ENCODE measurements at places on chromosomes 2 and 18.

GRCh38 chr2:150107816-150108215, 379.7 kb downstream of the RND3 start:
- no peak for DNase-seq

- no peak for DNase-seq
These were observed 11.1 kb upstream of the CABYR start for GRCh38 chr18:24127735-24128134.

GRCh38 chr18:75810516-75810915, 383.0 kb upstream of the SMIM21 start:
- DNase-seq, result no peak

DNA sequence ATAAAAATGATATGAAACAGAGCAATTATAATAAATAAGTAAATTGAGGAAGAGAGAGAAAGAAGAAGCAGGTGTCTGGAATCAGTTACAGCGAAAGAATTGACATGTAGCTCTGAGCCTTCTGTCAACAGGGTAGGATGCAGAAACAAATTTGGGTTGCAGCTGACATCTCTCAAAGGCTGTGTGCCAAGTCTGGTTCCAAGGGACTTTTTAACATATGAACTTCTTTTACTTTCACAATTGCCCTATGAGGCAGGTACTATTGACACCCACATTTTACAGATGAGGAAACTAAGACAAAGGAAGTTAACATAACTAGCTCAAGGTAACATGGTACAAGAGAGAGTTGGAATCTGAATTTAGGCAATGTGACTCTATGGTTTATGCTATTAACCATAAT, 260.0 kb downstream of the ASXL3 start:
- no peak for DNase-seq

DNA sequence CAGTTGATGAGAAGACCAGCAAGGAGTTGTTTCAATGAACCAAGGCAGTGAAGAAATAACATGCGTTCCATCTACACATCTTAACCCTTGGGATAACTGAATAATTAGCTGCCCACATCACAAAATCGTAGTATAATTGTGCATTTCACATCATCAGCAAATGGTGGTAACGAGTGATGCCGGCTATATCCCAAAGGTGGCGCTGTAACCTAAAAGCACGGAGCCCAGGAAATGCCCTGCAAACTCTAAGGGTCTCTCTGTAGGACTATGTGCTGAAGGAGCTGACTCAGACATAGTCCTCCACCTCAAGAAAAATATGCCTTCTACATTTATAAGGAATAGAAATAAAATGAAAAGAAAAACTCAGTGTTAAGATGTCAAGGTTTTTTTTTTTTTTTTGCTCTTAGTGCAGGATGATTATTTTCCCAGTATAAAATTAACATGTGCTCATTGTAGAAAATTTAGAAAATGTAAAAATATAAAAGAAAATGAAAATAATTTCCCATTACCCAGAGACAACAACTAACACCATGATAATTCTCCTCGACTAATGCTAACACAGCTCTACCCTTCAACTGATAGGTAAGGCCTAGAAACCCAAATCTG, 23.1 kb upstream of the DSG3 start:
- DNase-seq, result no peak

DNA sequence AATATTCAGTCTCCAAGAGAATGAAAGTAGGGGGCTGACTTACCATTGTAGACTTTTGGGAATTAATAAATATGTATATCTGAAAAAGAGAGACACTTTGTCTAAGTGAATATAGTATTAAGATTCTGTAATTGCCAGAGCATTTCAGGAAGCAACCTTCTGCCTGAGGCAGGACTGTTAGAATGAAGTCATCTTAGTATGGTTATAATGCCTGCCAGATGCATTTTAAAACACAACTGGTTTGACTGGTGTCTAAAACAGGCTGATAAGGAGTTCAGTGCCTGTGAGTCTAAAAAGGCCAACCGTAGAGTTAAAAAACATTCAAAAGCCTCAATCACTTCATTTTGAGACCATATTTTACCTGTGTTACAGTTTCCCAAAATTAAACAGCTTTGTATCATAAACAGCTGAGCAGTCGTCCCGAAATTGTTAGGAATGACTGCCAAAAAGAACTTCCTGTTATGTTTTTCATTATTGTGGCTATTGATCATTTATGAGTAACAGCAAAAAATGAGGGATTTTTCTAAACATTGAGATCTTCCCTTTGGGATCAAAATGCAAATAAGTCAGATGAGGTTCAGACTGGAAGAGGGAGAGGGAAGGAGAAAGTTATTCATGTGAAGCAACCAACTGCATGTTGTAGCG, 443.9 kb downstream of the PID1 start:
- no peak for DNase-seq

DNA sequence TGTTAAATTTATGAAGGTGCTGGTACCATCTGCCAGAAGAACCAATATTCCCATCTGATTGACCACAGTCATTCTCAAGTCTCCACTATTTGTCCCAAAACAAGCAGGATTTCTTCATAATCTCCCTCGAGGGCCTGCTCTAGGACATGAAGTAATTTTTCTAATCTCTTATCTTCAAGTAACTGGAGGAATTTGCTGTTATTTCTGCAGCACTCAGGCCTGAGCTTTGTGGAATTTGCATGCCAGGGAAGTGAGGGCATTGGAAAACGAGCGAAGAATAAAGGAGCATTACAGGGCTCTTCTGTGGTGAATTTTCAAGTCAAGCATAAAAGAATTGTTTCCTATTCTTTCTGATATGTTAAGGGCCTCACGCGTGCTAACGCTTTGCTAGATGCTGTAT, 161.2 kb upstream of the EPAS1 start:
- no peak for DNase-seq

GRCh38 chr2:189265696-189266320, 86.2 kb upstream of the COL5A2 start:
- no peak for DNase-seq

DNA sequence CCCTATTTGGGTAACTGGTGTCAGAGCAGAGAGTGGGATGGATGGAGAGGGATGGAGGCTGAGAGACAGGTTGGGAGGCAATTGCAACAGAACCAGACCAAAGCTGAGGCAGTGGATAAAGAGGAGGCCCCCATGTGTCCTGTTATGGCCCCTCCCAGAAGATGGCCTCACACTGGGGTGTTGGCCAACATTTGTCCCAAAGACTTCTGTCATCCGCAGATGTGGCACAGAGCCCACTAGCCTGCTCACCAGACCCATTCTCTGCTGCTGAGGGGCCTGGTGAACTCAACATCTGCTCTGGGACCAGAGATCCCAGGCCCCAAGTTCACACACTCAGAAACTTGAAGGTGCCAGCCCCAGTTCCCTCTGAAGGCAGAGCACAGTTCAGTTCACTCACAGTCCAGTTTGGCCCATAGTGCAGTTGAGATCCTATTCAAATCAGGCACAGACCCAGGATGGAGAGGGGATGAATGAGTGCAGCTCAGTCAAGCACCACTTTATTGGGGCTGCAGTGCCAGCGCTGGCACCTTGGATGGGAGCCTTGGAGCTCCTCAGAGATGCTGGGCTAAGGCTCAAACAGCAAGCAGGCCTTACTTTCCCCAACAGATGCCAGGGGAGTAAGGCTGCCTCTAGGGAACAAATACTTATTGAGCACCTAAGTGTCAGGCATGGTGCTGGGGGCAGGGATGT, 189.2 kb downstream of the ZBTB7C start:
- no peak for DNase-seq

- DNase-seq, result no peak
These were observed 82.6 kb upstream of the FRZB start for GRCh38 chr2:182949052-182949451.

DNA sequence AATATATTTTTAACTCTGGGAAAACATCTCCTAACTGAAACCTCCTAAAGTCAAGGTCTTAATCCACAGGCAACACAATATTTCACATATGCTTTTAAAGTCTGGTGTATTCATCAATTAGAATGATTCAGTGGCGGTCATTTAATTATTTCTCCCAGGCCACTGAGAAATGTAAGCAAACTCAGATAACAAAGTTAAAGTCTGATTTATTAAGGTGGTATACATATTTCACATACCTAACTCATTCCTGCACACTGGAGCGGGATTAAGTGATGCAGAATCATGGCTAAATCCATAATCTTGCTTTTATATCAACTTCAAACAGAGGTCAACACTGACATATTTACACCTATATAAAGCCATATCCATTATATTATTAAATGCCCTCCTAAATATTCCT, 43.7 kb downstream of the FRZB start:
- no peak for DNase-seq

GRCh38 chr18:22191923-22192322, 22.5 kb downstream of the GATA6 start:
- DNase-seq, result no peak

GRCh38 chr2:134401789-134402188, 147.9 kb downstream of the MGAT5 start:
- DNase-seq, result no peak

- no peak for DNase-seq
These were observed 15.7 kb downstream of the COA5 start for GRCh38 chr2:98592565-98592964.

GRCh38 chr18:25282282-25282681, 69.7 kb downstream of the ZNF521 start:
- DNase-seq, result no peak

- no peak for DNase-seq
These were observed 46.4 kb upstream of the GULP1 start for GRCh38 chr2:188245230-188245629.

GRCh38 chr2:216653931-216654365, 20.7 kb downstream of the IGFBP2 start:
- no peak for DNase-seq

DNA sequence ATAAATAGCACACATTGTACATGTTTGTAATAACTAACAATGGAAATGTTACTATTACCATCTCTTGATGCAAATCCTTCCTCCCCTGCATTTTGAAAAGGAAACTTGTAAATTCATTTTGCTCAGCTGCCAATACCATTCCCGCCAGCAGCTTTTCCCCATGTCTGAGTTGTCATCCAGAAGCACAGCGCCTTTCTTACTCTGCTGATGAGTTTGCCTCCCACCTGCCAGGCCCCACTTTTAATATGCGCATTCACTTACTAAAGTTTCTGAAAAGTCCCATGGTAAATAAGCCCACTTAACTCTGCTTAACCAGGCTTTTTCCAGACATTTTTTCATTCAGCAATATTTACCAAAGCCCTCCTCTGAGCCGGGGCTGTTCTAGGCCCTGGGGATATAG, 3.9 kb downstream of the CHST10 start:
- no peak for DNase-seq

GRCh38 chr2:233413046-233413445, 58.8 kb downstream of the DGKD start:
- DNase-seq, result no peak

DNA sequence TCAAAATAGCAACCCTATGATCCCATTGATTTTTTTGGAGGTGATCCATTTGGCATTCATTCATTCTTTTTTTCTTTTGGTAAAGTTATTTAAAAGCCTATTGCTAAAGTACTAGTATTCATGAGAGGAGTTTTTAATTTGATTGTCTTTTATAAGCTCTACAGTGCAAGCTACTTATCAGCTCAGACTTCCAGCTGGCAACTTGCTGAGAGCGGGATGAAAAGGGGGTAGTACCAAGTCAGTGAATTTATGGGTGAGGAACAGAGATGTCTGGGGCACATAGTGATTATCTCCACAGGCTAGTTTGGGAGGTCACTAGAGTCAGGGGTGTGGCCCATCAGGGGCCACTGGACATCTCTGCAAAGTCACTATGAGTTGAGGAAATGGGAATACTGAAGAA, 202.4 kb downstream of the PIK3C3 start:
- no peak for DNase-seq

- no peak for DNase-seq
These were observed 656.6 kb upstream of the CHAC2 start for GRCh38 chr2:53111004-53111403.

GRCh38 chr2:155913356-155913755, 419.2 kb downstream of the NR4A2 start:
- no peak for DNase-seq

- no peak for DNase-seq
These were observed 15.5 kb upstream of the RAB10 start for GRCh38 chr2:26018184-26019055.

- no peak for DNase-seq
These were observed 2.9 kb downstream of the CYP26B1 start for GRCh38 chr2:72144632-72145288.

GRCh38 chr2:200275295-200276013, 31.0 kb upstream of the SPATS2L start:
- DNase-seq, result no peak

- no peak for DNase-seq
These were observed 246.7 kb upstream of the GULP1 start for GRCh38 chr2:188045016-188045415.

DNA sequence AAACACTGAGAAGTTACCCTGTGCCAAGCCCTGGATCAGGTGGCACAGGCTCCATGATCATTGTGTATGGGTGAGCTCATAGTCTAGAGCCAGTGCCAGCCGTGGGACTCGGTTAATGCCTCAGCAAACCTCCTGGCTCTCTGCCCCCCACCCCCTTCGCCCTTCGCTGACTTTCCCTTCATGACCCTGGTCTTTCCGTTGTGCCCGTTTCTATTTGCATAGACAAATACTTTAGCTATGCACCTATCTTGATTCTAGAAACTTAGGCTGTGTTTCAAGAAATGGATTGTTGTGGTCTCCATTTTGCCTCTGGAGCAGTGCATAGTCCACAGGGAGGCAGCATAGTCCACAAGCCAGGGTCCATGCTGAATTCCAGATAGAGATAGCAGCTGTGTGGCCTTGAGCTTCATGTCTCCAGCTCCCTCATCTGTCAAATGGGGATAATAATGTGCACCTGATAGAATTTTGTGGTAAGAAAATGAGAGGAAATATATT, 44.8 kb upstream of the KDM3A start:
- DNase-seq, result no peak

GRCh38 chr2:135163306-135163705, 111.2 kb downstream of the RAB3GAP1 start:
- DNase-seq, result no peak

GRCh38 chr2:11738589-11739436, 7.6 kb upstream of the LPIN1 start:
- DNase-seq, result no peak

DNA sequence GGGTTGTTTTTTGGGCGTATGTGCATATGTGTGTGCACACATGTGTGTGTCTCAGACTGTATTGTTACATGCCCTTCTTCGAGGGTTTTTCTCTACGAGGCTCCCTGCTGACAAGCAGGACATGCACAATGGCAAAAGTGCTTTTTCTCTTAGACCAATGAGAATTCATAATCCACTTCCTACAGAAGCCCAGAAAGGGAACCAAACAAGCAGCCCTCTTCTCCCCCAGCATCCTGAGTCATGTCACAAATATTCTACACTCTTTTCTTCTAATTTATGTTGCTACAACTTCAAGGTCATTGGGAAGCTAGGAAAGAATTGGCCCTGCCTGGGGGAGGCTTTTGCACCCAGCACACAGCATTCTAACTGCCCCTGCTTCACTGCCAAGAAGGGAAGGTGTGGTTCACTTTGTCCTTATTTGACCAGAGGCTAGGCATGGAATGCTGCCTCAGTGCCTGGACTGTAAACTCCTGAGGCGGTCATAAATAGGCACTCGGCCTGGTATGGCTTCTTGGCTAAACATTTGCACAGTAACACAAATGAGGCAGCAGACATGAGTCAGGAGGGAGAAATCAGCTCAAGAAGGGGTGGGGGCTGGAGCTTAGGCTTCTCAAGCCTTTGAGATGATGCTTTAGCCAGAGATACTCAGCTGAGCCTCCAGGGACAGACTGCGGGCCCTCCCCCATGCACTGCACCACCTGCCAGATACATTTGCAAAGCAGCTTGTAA, 92.7 kb upstream of the KLF7 start:
- no peak for DNase-seq

GRCh38 chr2:139825726-139826125, 1045.5 kb upstream of the NXPH2 start:
- no peak for DNase-seq

- no peak for DNase-seq
These were observed 26.7 kb downstream of the GPC1 start for GRCh38 chr2:240462073-240462706.

Measured in progenitor cell of endocrine pancreas (in vitro differentiated cells).